Right ventricle myocardium inferior (tissue), 1 donor: ENCODE measurements at places on chromosomes 6 and 20.

DNA sequence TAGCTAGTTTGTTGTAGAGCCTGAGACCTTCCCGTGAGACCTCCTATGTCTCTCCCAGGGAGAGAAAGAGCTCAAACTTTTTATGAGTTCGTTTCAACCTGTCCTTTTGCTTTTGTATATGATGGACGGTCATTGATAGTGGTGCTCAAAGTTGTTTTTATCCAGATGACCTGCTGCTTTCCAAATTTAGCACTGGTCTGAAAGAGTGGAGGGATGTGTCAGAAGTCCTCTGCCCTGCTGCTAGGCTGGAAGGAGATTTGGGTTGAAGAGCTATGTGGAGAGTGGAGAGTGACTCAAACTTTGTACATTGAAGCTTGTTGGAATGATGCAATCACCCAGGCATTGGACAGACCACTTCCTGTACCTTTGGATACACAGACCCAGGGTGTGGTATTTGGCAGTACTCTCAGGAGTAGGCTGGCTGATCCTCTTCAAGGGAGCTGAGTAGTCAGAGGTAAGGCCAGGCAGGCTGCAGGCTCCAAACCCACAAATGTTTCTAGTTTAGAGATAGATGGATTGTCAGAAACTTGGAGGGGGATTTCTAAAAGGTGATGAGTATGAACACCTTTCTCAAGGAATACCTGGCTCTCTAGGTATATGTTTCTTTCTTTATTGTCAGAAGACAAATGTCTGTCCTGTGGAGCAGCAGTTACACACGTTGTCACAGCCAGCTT, 49.4 kb upstream of the RREB1 start:
- no peak for DNase-seq

- DNase-seq: no peak
Observed at GRCh38 chr6:148997865-148998264, 251.0 kb downstream of the UST start.

DNA sequence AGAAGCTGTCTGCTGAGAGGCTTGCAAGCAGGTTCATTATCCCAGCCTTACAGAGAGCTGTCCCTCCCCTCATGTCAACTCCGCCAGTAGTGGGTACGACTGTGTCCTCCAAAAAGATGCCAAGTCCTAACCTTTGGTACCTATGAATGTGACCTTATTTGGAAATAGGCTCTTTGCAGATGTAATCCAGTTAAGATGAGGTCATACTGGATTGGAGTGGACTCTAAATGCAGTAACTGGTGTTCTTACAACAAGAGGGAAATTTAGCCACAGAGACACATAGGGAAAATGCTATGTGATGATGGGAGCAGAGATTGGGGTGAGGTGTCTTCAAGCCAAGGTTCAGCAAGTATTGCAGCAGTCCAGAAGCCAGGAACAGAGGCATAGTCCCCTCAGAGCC, 90.8 kb upstream of the FOXP4 start:
- no peak for DNase-seq

DNA sequence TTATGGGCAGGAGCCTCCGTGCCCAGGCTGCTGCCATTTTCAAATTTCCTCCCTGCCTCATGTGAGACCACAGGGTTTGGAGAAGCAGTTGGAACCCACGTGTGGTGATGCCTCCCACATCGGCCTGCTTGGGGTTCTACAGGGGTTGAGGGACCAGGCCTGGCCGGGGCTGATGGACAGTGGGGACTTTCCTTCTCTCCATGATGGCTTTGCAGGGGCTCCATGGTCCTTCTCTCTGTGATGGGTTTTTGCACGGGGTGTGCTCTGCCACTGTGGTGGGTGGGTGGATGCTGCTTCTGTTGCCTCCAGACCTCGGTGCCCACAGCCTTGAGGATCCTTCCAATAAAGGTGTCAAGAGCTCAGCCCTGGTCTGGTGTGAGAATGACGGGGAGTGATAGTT, 54.4 kb downstream of the ADNP start:
- DNase-seq: no peak

DNA sequence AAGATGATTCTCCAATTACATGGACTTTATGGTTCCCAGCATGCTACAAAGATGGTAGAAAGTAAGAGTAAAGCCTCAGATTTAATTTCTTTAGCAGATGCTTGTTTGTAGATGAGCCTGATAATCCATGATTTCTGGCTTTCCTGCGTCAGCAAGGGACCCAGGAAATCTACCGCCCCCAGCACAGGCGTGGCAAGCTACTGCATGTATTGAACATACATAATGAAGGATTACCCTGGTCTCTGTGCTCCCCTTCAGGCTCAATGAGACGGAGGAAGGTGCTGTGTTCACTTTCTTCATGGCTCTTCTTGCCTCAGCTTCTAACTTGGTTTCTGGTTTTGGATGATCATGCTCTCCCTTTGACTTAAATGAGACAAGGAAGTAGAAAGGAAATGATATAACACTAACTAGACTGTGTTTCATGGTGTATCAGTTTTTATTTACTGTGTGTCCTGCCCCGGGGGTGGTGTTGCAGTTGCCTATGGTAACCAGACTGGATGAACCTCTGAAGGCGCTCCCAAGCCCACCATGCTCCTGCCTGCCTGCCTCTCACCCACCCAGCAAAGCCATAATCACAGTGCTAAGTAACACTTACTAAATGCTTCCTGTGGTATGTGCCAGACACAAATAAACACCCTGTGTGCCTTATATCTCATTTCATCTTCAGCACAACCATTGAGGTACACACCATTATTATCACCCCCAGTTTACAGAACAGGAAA, 17.9 kb downstream of the GCM1 start:
- no peak for DNase-seq
